ENCODE measurements at places on chromosomes 6 and 20.

GRCh38 chr6:108736002-108736361 is 112.2 kb upstream of the ARMC2 start:
- no peak for DNase-seq

DNA sequence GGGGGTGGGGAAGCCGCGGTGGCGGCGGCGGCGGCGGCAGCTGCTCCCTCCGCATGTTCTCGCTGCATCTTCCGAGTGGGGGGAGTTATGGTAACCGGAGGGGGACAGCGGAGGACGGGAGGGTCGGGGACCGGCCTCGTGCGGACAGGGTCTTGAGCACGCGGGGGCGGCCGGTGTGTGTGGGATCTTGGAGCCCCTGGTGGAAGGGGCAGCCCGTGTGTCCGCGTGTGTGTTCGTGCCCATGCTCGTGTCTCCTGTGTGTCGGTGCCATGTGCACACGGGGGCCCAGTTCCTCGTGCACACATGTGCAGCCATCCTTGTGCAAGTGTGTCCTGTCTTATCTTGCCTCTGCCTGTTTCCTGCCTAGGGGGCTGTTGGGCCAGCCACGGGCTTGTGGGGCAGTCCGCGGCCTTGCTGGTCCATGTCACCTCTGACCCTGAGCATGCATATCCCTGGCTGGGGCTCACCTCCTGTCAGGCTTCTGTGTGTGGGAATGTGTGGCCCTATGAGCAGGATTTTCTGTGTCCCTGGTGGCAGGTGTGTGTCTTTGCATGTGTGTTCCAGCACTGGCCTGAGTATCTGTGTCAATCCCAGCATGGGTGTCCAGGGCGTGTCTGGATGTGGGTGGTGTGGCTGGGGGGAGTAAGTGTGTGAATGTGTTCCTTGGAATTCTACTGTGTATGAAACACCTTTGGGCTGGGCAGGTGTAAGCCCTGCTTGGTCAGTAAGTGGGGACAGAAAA is 8.5 kb downstream of the SYNGAP1 start:
- DNase-seq = no peak

- no peak for DNase-seq
Measured at GRCh38 chr6:158519300-158519699, 40.6 kb upstream of the TMEM181 start.

DNA sequence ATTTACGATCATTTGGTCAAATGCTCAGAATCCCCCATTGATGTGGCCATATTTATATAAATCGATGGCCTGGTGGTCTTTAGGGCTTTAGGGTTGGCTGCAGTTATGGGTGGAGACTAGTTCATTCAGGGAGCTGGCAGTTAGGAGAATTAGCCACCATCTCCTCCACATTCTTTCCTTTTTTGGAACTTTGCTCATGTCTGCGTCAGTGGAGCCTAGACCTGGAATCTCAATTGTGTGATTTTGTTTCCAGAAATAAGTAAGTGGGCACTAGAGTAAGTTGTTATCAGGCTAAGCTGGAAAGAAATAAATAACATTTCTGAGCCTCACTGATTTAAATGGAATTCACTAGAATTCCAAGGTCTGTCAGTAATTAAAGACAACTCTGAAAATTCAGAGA is 29.0 kb upstream of the ELOVL5 start:
- DNase-seq = no peak

- no peak for DNase-seq
Measured at GRCh38 chr6:94074764-94075163, 655.4 kb upstream of the EPHA7 start.

DNA sequence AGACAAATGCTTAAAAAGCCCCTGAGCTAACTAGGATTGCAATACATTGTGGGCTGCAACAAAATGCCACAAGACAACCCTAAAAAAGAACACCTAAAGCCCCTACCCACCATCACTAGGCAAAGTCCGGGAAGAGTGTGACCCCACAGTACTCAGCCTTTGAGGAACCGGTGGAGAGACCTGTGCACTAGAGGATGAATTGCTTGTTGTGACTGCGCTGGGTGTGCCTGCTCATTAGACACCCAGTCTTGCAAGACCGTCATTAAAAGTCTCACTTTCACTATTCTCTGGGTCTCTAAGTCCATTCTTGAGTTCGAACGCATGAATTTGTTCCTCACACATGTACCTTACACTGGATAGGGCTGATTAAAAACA is 88.7 kb downstream of the JPH2 start:
- no peak for DNase-seq

DNA sequence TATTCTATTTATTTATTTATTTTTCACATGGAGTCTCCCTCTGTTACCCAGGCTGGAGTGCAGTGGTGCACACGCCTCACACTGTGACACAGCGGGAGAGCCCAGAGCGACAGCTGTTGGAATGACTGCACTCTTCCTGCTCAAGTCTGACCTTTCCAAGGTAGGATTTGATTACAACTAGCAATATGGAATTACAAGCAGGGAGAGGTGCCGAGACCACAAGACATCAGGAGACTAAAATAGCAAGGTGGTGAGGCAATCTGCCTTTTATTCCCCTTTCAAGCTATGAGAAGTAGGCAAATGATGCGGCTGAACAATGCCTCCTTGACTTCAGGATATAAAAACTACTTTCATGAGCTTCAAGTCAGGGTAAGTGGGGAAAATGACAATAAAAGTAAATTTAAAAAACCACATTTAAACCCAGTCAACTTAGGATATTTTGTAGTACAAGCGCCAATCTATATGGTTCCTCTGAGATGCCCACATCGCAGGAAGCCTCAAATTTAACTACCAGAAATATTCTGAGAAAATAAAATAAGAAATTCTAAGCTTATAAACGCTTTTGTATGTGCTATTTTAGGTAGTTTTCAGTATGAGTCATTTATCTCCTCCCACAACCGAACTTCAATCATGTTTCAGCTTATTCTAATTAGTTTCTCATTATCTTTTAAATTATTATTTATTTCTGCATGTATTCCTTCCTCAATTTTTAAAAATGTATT is 146.9 kb upstream of the SGK1 start:
- DNase-seq = no peak

DNA sequence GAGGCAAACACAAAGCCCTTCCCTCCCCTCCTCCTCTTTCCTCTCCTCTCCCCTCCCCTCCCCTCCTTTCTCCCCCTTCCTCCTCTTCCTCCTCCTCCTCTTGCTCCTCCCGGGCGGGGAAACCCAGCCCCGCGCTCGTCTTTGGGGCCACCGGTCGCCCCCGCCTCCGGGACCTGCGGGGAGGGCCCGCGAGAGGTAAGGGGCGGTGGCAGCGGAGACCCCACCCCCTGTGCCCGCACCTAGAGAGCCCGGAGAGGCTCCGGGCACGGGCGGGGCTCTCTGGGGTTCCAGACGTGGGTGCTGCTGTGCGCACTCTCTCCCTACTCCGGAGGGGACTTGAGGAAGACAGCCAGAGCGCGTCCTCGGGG is at the start of gene RIN2:
Gene RIN2 (plus strand): TSS at position 126 of the 368 bp plus-strand sequence. CDS start 131,344 bp downstream, outside the sequence.
- no peak for DNase-seq

DNA sequence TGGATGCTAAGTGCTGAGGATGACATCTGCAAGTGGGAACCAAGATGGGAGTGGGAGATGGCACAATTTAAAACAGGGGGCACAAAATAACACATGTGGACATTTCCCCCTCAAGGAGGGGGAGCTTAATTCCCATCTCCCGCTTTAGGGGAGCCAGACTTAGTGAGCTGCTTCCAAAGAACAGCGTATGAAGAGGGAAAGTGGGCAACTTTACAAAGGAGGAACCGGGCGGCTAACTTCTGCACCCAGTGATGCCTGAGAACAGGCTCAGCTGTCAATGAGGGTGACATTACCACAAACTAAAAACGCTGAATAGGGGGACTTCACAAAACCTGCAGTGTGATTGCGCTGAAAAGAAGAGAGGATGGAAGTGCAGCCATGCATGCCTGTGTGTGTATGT is 95.5 kb upstream of the NXT1 start:
- no peak for DNase-seq

- DNase-seq = no peak
Measured at GRCh38 chr6:57262488-57262887, 40.4 kb upstream of the RAB23 start.

GRCh38 chr20:21663465-21663864 is 42.0 kb upstream of the PAX1 start:
- DNase-seq = no peak

DNA sequence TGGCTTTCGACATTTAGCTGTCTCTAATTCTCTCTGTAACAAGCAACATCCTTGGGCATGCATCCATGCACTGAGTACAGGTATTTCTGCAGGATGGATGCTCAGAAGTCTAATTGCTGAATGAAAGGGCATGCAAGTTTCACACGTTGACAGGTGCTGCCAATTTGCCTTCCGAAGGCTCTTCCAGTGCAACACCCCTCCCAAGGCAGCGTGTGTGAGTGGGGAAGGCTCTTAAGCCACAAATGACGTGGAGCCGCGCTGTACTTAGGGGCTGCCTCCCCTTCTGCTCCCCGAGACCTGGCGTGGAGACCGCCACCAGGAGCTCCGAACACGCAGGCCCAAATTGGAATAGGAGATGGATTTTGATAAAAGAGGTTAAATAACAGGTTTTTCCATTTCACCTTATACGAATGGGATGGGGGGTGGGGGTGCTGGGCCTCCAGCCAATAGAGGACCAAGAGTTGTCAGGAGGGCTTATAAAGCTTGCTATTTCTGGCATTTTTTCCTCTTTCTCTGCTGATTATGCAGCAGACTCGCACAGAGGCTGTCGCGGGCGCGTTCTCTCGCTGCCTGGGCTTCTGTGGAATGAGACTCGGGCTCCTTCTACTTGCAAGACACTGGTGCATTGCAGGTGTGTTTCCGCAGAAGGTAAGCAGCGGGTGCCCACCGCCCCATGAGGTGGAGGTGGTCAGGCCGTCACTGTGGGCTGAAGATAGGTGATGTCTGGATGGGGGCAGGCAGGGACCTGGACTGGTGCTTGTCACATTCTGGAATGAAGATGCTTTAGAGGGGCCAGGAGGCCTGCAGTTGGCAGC is 30.9 kb downstream of the TOX2 start:
- no peak for DNase-seq

GRCh38 chr20:63831646-63831992 is 555 bp upstream of the ZBTB46 start:
- DNase-seq = no peak

- DNase-seq = no peak
Measured at GRCh38 chr6:42569102-42570028, 5.5 kb downstream of the UBR2 start.

GRCh38 chr6:10389739-10390494 is 25.0 kb downstream of the TFAP2A start:
- DNase-seq = no peak

DNA sequence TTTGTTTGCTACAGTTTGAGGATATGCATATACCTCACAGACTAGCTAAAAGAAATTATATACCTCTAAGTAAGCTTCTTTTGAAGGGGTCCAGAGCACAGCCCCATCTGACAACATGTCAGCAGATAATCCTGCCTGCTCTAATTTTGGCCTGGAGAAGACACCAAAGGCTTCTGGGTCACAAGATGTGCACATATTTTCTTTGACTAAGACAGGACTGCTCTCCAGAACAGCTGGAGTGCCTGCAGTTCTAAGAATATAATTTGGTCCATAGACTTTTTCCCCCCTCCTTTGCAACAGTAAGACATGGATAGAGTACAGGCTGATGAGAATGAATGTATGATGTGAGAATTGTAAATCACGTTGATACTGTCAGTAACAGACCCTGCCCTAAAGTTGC is 107.9 kb upstream of the KCNK16 start:
- no peak for DNase-seq

DNA sequence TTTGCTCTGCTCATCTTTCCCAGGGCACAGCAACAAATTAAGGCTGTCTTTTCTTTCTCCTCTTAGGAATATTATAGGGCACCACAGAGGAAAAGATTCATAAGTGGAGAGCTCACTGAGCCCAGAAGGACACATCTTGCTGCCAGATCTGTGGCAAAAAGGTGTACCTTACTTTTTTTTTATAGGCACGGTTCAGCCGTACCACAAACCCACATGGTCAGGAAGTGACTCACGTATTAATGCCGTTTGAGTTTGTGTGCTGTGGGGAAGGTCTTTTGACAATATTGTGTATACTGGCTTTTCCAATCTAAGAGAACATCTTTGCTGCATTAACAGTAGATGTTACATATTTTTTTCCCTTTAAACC is 28.4 kb downstream of the PAQR8 start:
- peak; percentile 40 for DNase-seq

DNA sequence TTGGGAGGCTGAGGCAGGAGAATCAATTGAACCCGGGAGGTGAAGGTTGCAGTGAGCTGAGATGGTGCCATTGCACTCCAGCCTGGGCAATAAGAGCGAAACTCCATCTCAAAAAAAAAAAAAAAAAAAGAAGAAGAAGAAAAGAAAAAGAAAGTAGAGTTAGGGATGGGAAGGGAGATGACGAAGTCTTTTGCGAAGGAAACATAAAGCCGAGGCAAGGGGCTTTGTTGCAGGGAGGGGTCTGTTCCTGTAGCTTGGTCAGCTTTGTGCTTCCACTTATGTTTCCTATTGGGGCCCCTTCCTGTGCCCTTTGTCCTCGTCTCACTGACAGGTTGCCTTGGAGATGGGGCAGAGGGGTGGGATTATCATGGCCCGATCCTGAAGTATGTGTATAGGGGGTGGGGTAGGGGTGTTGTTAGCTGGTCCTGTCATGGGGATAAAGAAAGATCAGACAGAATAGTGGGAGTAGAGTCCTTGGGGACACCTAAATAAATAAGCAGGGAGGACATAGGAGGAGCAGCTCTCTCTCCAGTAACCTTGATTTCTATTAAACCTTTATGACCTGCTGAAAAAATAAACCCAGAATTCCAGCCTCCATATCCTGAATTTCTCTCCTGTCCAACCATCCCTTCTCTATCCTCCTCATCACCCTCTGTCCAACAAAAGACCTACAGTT is 1.1 kb upstream of the CLIC1 start:
- DNase-seq = no peak

DNA sequence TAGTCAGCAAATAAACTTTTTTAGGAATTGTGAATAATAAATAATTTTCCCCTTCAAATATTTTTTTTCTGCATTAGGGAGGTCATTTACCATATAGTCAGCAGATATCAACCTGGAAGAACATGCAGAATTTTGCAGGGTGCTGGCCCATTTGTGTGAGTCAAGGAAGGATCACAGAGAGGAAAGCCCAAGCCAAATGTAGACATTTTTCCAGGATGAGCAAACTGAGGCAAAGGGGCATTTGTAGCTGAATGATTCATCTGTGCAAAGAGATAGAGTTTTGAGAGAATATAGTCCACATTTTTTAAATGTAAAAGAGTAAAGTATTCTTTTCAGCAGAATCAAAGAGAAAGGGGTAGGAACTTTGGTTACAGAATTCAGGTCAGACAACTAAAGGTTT is 555.5 kb upstream of the MARCKS start:
- no peak for DNase-seq

- DNase-seq = no peak
Measured at GRCh38 chr6:131958542-131959470, 7.6 kb upstream of the CCN2 start.

GRCh38 chr20:25865715-25866656 is 169.3 kb upstream of the ZNF337 start:
- DNase-seq = peak; percentile 61

GRCh38 chr6:137875606-137876005 is 8.5 kb downstream of the TNFAIP3 start:
- no peak for DNase-seq

- DNase-seq = peak; percentile 24
Measured at GRCh38 chr20:48716086-48716485, 111.7 kb downstream of the PREX1 start.

Measured in activated T-cell treated with anti-CD3 and anti-CD28 coated beads for 4 hours (primary cell).